C1 segment of cervical spinal cord (tissue), 14 donors: ENCODE measurements at places on chromosomes 3 and 15.

- DNase-seq, result no peak
Measured at GRCh38 chr3:41334426-41334825, 135.1 kb downstream of the CTNNB1 start.

DNA sequence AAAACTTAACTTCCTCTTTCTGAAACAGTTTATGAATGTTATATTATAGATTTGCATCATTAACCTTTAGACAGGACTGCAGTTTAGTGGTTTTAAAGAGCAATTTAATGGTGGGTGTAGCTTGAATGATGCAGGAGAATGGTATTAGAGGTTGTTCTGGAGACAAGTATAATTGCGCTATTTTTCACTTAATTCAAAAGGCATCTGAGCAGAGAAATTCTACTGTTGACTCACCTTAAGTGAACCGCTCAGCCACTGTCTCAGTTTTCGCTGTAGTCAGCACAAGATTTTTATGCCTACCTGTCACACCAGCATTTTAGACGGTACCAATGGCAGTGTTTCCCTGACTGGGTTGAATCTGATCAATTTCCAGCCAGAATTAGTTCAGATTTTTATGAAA lies 348.8 kb upstream of the DCBLD2 start:
- DNase-seq, result no peak

DNA sequence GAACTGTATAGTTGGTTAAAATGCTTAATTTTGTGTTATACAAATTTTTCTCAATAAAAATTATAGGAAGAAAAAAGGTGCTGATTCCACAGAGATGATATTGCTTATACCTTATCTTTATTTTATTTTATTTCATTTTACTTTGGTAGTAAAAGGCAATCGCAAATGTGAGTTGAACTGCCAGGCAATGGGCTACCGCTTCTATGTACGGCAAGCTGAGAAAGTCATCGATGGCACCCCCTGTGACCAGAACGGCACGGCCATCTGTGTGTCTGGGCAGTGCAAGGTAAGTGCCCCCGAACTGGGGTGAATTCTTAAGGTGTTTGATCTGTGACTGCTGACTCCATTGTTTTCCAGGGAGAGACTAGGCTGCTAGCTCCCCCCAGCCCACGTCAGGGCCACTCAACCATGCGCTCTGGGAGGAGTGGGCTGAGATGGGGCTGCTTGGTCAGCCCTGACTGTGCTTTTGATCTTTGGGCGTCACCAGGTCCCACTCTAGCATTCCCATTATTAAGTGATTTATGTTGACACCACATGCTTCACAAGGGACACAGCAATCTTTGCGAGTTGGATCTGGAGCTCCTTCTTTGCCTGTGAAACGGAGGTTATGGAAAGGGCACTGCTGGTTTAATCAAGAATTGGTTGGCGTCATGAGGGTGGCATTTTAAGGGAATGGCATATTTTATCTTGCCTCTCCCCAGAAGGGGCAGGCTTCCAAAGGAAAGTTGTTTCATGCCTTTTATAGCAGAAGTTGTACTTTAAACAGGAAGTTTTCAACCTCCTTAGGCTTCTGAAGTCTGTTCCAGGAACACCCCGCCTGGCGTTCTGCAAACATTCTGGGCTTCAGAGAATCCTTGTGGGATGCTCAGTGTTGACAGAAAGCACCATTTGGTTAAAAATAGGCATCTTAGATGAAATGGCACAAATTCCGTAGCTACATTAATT lies 296.5 kb downstream of the THSD4 start:
- DNase-seq, result peak; percentile 2

DNA sequence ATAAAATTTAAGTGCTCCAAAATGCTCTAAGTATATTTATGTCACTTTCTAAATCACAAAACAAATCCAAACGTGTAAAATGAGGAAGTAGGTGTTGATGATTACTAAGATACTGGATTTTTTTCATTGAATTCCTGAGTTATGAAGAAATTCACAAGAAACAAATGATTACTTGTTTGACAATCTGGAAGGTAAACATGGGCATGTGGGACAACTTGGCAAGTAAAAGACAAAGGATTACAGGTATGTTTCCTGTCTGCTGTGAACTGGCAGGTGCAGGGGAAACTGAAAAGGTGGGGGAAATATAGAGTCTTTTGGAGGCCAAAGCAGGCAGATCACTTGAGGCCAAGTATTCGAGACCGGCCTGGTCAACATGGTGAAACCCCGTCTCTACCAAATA lies 252.7 kb upstream of the AZI2 start:
- DNase-seq, result no peak

DNA sequence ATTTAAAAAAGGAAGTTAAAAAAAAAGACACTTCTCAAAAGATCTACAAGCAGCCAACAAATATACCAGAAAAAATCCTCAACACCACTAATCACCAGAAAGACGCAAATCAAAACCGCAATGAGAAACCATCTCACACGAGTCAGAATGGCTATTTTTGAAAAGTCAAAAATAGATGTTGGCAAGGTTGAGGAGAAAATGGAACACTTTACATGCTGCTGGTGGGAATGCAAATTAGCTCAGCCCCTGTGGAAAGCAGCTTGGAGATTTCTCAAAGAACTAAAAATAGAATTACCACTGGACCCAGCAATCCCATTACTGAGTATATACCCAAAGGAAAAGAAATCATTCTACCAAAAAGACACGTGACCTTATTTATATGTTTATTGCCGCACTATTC lies 574.7 kb upstream of the ADAMTS9 start:
- DNase-seq, result no peak

- no peak for DNase-seq
Measured at GRCh38 chr3:168267179-168267578, 171.5 kb upstream of the GOLIM4 start.

DNA sequence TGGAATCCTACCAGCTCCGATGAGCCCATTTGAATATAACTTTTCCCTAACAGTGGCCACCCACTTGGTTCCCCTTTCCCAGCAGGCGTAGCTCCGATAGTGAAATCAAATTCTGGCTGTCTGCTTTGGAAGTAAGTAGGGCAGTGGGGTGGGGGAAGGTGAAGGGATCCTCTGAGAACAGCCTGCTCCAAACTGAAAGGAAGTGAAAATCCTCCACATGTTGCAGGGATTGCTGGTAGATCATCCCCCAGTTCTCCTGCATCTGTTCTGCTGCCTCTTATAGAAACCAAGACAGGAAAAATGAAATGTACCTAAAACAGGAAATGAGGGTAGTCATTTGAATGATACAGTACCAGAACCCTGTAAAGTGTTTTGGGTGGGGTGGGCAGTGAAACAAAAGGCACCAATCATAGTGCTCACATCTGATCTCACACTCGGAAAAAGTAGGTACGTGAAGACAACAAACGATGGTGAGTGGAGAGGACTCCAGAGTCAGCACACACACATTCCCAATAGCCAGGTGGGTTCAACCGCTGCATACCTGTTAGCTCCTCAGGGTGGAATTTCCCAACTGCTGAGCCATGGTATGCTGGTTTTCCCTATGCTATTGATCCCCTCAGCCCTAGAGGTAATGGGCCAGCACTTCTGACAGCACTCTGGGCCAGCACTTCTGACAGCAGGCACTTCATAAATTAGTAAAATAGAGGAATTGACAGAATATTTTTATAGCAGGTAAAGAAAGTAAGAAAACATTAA lies 304.9 kb upstream of the ADAMTS9 start:
- no peak for DNase-seq

GRCh38 chr3:5583920-5584319 lies 396.4 kb downstream of the EDEM1 start:
- DNase-seq, result no peak
